ENCODE measurements at places on chromosomes 1 and 21.

DNA sequence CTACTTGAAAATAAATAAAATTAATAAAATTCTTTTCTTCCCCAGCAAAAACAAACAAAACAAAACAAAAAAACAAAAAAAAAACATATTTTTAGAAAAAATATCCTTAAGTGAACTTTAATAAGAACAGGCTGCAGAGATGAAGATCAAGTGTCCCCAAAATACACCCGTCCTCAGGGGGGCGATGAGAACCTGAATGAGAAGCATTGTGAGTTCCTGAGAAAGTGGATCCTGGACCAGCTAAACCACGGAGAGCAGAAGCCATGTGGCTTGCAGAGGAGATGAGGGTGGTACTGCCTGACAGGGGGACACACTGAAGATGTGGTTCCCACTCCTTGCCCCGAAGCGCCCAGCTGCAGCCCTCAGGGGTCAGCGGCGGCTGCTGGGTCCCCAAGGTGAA is 89.3 kb downstream of the ITPKB start:
- DNase-seq, result no peak

- DNase-seq, result no peak
These were observed 52.2 kb upstream of the ETS2 start for GRCh38 chr21:38753557-38753971.

DNA sequence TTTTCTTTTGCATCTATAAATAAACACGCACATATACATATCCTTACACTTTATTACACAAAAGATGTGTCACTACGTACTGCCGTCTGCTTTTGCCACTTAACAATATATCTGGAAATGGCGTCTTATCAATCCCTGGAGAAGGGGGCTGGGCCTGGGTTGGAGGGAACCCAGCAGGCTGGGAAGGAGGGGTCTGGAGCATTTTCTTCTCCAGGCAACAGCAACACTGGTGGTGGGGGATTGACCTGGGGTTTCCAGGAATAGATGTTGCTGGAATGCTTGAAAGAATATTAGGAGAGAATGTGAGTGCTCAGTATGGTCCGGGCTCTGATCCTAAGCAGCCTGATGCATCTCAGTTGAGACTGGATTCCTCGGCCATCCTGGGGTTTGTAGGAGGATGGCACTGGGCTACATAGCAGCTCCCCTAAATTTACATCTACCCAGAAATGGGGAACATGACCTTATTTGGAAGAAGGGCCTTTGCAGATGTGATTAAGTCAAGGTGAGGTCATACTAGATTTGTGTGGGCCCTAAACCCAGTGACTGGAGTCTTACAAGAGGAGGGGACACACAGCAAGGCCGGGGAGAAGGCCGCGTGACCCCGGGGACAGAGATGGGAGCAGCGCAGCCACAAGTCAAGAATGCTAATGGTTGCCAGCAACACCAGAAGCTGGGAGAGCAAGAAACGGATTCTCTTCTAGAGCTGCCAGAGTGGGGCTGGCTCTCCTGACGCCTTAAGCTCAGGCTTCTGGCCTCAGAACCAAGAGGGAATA is 98.6 kb downstream of the SIK1 start:
- DNase-seq, result no peak

DNA sequence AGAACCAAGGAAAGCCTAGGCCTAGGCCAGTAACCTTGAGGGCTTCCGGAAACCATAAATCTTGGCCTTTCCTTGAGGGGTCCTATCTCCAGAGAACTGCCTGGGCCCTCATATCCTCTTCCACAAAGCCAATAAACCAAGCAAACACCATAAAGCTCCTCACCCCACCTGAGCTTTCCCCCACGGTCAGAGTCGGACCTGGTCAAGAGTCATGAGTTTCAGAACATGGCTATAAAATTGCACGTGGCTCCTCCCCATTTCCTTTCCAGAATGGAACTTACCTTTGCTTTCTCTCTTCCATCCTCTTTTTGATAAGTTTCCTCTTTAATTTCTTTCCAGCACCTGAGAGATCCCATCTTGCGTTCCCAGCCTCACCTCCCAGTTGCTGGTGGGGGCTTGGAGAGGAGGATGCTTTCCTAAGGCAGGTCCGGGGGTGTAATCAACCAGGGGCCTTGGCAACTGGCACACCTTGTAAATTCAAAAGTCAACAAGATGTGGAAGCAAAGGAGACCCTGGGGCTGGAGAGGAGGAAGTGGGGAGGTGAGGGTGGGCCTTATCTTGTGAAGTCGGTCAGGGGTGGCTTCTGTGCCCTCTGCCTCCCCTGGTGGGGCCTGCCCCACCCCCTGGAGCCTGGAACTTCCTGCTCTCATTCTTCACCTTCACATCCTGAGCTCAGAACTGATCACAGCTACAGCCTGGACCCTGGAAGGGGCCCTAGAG is 259.9 kb downstream of the FOXD2 start:
- DNase-seq, result no peak

GRCh38 chr1:203569490-203570318 is 56.9 kb upstream of the ATP2B4 start:
- no peak for DNase-seq

DNA sequence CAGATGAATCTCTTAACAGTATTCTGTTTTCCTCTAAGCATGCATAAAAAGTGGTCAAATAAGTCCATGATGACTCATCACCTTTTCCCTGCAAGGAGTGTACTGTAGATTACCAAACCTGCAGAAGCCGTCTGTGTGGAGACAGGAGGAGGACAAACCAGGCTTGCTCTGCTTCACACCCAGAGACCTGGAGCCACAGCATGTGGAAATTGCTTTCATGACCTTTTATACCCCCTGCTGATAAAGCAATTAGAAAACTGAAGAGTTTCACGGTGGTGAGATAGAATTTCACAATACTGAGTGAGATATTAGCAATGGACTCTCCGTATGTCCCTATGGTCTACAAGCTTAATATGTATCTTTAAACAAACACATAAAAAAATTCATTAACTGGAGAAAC is 9.4 kb downstream of the CORT start:
- no peak for DNase-seq

DNA sequence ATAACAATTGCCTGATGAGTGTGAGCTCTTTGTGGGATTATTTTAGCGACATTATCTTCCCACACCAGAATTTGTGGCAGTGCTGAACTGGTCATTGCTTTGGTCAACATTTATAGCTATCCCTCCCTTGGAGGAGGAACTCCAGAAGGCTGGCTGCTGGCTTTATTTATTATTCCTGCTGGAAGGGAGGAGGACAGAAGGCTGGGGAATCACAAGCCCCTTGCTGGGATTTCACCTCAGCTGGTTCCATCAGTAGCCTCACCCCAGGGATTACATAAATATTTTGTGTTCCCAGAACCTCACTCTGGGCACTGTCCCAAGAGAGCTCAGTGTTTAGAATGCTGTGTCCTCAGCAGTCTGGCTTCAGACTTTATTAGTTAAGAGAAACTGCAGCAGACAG is 102.8 kb upstream of the C1orf21 start:
- peak; percentile 7 for DNase-seq

DNA sequence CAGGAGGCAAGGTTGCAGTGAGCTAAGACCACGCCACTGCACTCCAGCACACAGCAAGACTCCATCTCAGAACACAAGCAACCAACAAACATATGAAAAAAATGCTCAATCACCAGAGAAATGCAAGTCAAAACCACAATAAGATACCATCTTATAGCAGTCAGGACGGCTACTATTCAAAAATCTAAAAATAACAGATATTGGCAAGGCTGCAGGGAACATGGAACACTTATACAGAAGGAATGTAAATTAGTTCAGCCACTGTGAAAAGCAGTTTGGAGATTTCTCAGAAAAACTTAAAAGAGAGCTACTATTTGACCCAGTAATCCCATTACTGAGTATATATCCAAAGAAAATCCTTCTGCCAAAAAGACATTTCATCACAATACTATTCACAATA is 27.6 kb upstream of the POGK start:
- no peak for DNase-seq

DNA sequence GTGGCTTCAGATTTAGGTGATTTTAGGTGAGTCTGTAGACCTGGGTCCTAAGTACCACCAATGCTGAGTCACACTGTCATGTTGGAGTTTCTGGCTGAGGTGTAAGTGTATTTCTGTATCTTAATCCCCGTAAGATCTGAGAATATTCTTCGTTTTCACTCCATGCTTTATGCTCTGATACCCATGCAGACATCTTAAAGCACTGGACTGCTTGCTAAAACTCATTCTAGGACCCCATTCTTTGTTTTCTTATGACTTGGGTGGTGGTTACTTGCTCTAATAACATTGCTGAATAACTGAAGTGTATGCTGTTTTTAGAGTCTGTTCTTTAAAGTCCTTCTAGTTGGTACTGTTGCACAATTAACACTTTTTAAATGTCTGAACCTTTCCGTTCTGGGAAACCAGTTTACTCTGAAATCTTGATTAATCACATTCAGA is 36.6 kb downstream of the CDC42 start:
- DNase-seq, result no peak

- DNase-seq, result no peak
These were observed 5.0 kb downstream of the HPDL start for GRCh38 chr1:45331436-45332345.

DNA sequence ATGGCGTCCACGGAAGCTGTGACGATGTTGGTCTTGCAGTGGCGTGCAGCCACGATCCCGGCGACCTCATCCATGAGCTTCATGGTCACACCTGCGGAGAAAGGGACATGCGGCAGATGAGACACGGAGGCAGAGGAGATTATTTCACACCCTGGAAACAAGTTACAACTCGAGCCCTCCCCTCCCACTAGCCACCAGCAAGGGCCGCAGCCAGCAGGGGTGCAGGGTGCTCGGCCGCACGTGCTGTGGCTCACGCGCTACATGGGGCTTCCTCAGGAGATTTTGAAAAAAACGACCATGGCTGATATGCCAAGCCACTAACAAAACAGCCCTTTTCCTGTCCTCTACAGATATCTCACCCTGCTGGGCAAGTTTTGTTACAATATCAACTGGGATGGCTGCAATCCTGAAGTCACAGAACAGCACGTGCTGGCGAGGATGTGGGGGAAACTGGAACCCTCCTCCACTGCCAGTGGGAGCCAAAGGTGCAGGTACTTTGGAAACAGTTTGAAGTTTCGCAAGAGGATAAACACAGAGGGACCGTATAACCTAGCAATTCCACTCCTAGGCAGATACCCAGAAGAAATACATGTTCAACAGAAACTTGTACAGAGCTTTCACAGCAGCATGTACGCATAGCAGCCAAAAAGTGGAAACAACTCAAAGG is 34.1 kb upstream of the GPR153 start:
- DNase-seq, result no peak

DNA sequence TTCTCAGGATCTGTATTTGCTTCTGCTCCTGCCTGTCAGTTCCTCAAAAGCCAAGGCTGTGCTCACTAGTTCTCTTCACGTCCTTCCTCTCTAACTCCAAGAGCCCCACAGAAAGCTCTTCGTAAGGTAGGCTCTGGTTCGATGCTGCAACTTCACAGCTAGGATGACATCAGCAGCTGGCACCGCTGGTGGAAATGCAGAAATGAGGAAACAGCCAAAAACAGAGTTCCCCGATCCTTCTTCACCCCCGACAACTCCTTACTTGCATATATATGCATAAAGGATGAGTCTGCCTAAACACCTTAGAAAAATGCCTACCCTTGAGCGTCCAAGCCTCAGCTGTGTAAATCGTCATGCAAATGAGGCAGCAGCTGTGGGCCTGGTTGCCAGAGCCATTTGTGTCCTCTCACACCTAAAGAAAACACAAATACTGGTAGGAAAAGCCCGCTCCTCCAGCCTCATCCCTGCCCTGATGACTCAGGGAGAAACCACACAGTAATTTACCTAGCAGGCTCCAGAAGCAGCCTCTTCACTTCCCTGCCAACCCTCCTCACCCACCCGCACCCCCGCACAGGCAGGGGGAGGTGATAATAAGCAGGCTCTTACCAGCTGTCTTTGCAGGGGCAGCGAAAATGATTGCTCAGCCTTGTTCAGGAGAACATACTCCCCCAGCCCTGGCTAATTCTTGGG is 28.2 kb downstream of the BATF3 start:
- DNase-seq, result peak; percentile 69

DNA sequence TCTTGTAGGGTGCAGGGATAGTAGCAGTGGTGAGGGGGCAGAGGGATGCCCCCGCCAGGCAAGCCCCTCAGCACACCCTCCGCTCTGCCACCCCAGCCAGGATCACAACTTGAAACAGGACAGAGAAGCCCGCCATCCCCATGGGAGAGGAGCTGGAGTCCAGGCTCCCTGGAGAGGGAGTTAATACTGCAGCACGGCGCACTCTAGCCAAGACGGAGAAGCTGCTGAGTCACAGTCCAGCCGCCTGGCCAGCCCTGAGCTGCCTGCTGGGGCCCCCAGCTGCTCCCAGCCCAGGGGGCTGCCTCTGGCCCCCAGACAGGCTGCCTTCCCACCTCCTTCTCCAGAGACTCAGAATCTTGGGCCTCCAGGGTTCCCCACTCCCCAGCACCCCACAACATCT is 87.2 kb downstream of the SYT2 start:
- DNase-seq, result no peak

DNA sequence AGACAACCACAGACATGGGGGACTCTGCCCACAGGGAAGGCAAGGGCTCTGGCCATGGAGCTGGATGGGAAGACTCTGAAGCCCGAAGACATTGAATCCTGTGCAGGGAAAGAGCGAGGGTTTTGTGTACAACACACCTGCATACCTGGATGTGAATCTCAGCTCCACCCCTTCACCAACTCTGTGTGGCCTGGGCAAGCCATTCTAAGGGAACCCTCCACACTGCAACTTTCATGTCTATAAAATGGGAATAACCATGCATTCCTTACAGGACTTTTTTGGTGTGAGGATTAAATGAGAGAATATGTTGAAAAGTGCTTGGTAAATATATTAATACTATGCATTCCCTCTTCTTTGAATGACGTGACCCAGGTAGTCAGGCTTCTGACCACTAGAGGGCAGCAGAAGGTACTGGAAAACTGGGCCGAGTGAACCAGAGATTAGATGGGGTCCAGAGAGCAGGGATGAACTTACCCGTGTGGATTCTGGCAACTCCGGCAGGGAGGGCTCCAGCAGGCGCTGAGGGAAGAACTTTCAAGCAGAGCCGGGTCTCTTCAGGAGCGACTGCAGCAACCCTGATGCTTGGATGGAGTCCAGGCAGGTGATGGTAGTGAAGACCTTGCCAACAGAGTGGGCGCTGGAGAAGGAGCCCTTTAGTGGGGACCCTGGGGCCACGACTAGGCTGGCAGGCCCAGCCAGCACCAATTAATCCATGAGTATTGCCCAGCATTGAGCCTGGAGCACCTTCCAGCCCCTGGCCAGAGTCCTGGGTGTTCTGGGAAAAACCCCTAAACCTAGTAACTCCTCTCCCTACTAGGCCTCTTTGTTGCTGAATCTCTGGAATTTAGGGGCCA is 834 bp upstream of the ELF3 start:
- peak; percentile 81 for DNase-seq
